ENCODE measurements at places on chromosomes 13 and 19.

DNA sequence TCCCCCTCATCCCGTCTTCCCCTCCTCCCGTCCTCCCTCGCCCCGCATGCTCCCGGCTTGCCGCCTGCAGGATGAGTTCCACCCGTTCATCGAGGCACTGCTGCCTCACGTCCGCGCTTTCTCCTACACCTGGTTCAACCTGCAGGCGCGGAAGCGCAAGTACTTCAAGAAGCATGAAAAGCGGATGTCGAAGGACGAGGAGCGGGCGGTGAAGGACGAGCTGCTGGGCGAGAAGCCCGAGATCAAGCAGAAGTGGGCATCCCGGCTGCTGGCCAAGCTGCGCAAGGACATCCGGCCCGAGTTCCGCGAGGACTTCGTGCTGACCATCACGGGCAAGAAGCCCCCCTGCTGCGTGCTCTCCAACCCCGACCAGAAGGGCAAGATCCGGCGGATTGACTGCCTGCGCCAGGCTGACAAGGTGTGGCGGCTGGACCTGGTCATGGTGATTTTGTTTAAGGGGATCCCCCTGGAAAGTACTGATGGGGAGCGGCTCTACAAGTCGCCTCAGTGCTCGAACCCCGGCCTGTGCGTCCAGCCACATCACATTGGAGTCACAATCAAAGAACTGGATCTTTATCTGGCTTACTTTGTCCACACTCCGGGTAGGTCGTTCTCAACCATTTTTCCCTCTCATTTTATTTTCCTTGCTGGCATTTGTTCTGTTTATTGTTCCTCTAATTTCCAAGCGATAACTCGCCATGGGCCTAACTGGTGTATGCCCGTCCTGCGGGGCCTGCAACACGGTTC is 29.8 kb downstream of the NFIX start:
- DNase-seq, result no peak

- DNase-seq, result no peak
Observed at GRCh38 chr19:46374536-46375475, 27.9 kb downstream of the PPP5C start.

- no peak for DNase-seq
Observed at GRCh38 chr13:19861762-19862161, 1.7 kb downstream of the ZMYM5 start.

DNA sequence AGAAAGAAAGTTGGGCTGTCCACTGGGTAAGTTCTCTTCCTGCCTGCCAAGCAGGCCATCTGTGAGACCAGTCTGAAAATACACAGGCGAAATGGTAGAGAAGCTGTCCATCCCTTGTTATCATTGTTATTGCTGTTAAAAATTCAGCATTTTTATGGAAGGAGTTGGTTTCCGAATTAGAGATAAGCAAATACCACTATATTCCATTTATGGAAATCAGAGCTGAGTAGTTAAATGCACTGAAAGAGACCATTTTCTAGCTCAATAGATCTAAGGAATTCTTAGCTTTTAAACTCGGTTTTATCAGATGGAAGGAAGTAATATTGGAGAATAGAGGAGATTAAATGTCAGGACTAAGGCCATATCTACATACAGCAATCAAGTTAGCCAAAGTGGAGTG is 40.7 kb downstream of the MZT1 start:
- DNase-seq, result no peak

- DNase-seq, result peak; percentile 86
Observed at GRCh38 chr19:43519436-43520088, 7.4 kb downstream of the ETHE1 start.

DNA sequence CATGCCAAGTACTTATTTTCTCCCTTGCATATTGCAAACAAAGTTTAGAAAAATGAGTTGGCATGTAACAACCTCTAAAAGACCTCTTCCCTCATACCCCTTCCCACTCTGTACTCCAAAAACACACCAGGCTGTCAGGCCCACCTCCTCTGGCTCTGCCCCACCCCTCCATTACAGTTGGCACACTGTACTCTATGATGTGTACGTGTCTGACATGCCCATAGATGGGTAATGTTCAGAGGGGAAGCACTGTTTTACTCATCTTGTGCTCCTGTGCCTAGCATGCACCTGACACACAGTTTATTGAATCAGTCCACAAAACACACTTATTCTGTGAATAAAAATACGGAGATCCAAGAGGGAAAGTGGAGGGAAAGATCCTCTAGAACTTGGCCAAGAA is 45.6 kb downstream of the SERPINE3 start:
- no peak for DNase-seq

DNA sequence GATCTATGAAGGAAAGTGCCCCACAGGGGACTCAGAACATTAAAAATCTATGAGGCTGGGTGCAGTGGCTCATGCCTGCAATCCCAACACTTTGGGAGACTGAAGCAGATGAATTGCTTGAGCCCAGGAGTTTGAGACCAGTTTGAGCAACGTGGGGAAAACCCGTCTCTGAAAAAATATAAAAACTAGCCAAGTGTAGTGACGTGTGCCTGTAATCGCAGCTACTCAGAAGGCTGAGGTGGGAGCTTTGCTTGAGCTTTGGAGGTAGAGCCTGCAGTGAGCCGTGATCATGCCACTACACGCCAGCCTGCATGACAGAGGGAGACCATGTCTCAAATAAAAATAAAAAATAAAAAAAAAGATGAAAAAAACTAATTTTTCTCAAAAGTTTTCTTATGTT is 1070.6 kb downstream of the PCDH9 start:
- no peak for DNase-seq

- no peak for DNase-seq
Observed at GRCh38 chr19:51274049-51274770, 23.3 kb downstream of the SIGLECL1 start.

DNA sequence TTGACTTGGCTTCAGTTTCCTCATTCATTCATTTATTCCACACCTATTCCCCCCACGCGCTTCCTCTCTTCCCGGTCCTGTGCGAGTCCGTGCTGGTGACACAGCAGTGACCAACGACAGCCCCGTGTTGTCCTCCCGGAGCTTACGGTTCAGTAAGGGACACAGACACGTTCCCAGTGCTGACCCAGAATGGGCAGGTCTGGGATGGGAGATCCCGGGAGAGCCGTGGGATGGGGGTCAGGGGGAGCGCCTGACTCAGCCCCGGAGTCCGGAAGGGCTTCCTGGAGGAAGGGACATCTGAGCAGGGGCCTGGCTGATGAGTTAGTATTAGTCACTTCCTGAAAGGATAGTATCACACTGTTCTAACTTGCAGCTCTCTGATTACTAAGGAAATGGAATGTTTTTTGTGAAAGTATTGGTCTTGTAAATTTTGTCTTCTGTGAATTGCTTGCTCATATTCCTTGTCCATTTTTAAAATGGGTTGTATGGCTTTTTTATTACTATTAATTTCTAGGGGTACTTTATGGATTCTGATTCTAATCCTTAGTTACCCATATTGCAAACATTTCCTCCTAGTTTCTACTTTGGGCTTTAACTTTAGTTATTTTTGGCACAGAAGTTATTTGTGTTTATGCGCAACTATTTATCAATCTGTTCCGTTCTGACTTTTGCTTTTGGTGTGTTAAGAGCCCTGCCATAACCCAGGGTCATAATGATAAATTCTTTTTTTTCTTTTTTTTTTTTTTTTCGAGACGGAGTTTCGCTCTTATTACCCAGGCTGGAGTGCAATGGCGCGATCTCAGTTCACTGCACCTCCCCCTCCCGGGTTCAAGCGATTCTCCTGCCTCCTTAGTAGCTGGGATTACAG is 708 bp upstream of the ERCC1 start:
- DNase-seq, result peak; percentile 99

DNA sequence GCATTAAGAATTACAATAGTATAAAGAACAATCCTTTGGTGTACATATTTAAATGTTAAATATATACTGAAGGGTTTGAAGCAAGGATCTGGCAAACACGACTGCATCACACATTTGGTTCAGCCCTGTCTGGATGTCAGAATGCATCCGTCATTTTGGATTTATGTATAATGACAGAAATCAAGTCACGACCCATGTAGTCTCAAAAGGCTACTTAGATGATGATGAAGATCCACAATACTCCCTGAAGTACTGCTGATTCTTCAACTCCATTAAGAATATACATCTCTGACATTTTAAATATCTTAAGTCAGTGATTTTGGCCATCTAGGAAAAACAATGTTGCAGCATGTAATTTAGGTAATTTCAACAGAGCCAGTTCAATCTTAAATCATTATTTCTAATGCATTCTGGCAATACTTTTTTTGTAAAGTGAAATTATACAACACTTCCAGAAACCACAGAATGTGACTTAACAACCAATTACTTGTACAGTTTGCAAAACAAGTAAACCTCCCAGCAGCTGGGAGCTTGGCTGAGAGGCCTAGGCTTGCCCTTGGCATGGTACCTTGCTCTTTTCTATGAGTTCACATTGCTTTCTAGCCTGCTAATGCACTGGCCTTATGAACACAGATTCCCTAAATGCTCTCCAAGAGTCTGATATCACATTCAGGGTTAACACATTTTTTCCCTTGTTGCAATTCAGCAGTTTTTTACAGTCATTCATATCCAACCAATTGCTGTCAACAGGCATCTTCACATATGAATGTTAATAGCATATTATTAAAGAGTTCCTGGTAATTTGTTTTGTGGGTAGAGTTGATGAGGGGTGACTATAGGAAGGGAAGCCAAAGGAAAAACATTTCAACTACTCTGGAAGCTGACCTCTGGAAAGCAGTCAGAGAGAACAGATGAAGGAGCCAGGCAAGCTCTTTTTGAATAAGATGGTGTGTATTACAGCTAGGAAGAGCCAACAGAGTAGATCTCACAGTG is 175.2 kb downstream of the ENOX1 start:
- no peak for DNase-seq

- no peak for DNase-seq
Observed at GRCh38 chr13:96871469-96871868, 122.8 kb downstream of the OXGR1 start.

GRCh38 chr13:46288570-46289259 is 77.0 kb downstream of the LRRC63 start:
- DNase-seq, result peak; percentile 40

- DNase-seq, result no peak
Observed at GRCh38 chr13:99417201-99418102, 83.8 kb upstream of the TM9SF2 start.

GRCh38 chr13:51331354-51331861 is 8.1 kb upstream of the SERPINE3 start:
- DNase-seq, result no peak

GRCh38 chr13:100394005-100394695 is 194.4 kb downstream of the GGACT start:
- DNase-seq, result peak; percentile 90

GRCh38 chr13:65028101-65028500 is 2202.0 kb downstream of the PCDH9 start:
- no peak for DNase-seq

DNA sequence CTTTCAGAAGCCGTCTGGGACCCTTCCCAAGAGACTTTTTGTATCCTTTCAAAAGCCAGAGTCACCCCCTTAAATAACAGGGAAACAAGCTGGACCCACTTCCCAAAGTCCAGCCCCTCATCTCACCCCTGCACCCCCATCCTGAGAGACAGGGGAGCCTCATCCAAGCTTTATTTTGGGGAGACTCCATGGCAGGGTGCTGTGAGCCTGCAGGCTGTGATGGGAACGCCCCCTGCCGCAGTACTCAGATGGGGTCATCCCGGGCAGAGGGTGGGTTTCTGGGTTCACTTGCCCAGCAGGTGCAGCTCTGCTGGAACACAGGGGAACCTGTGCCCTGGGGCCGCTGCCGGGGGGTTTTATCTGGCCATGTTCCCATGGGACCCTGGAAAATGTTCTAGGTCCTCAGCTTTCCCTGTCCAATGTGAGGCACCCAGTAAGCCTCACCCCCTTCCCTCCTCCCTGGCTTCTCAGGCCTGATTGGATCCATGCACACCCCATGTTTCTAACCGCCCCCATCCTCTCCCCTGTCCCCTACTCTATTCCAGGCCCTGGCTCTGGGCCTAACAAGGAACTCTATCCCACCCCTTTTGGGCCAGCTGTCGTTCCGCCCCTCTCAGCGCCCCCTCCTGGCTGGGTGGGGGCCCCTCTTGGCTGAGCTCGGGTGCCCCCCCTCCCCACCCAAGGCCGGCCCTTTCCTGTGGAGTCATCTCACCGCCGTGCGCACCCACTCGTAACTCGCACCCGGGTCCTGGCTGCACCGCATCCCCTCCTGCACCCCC is 1.0 kb downstream of the HIF3A start:
- DNase-seq, result peak; percentile 80

GRCh38 chr13:96615252-96615651 is 379.0 kb downstream of the OXGR1 start:
- no peak for DNase-seq

GRCh38 chr13:91778123-91778522 is 379.7 kb downstream of the GPC5 start:
- no peak for DNase-seq

DNA sequence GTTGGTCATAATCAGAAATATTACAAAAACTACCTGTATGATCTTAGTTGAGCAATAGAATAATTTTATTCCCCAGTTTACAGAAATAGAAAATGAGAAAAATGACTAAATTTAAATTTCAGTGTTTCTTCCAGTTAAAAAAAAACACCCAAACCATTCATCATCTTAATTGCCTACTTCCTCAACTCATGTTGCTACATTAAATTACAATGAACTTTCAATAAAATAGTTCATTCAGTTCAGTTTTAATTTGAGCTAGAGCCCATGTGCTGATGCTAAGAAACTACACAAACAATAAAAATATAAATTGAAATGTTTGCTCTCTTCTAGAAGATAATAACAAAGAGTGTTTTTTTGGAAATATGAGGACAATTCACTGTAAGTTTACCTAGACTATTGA is 820.4 kb downstream of the SLITRK6 start:
- no peak for DNase-seq

GRCh38 chr19:57560049-57560491 is 407 bp upstream of the ZNF550 start:
- DNase-seq, result peak; percentile 39
